ENCODE measurements at places on chromosomes 4 and X.

GRCh38 chrX:13121020-13121555, 76.7 kb upstream of the FAM9C start:
- DNase-seq = no peak

- DNase-seq = no peak
These were observed 18.7 kb upstream of the KCNE5 start for GRCh38 chrX:109643687-109644086.

- no peak for DNase-seq
These were observed 94.6 kb downstream of the COX18 start for GRCh38 chr4:72974694-72975487.

DNA sequence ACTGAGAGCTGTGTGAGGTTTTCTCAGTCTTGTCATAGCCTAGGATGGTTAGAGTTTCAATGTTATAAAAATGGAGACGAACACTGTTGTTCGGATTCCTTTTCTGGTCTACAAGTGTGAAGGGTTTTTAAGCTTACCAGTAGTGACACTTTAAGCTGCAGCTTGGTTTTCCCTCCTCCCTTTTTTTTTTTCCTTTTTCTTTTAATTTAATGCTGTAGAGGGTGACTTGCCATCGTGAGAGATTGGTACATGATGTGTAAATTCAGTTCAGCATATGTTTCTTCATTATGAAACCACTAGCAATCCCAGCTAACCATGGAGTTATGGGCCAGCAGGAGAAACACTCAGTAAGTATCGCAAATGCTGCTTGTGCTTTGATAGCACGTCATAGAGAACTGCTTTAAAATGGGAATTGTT, 165.0 kb downstream of the RAPGEF2 start:
- no peak for DNase-seq

GRCh38 chr4:112648263-112649054, 11.5 kb downstream of the LARP7 start:
- no peak for DNase-seq

GRCh38 chr4:21202959-21203358, 502.7 kb downstream of the PACRGL start:
- DNase-seq = no peak

DNA sequence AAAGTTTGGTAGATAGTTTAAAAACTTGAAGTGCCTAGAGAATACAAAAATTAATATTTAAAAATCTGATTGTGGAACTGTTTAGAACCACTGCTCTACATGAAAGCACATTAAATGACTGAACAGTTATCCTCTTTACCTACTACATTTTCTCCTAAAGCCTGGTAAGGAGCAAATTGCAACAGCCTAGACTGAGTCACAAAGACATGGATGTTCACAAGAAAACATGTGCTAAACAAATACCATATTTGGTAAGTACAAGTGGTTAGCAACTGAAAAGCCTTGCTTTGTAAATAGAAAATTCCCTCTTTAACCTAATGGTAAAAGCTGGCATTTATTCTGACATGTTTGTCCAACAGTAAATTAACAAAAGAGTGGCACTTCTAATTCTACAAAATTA, 203.1 kb downstream of the FBXO8 start:
- no peak for DNase-seq

DNA sequence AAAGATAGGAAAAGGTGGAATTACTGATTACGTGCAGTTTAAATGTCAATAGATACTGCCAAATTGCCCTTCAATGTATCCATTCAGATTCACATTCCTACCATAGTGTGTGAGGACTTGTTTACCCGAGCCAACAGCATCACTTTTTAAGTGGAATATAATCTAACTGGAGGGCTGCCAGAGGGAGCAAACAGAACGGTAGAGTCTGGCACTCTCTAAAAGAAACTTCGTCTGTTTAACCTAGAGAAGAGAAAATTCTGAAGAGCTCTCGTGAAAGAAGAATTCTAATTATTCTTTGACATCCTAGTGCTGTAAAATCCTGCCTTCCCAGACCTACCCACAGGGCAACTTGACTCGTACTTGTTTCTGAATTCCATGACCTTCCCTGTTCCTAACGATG, 23.2 kb downstream of the SMIM43 start:
- no peak for DNase-seq

GRCh38 chrX:53312946-53313727, 31.8 kb upstream of the IQSEC2 start:
- peak; percentile 35 for DNase-seq

GRCh38 chr4:174553031-174553430, 30.7 kb upstream of the HPGD start:
- DNase-seq = no peak

DNA sequence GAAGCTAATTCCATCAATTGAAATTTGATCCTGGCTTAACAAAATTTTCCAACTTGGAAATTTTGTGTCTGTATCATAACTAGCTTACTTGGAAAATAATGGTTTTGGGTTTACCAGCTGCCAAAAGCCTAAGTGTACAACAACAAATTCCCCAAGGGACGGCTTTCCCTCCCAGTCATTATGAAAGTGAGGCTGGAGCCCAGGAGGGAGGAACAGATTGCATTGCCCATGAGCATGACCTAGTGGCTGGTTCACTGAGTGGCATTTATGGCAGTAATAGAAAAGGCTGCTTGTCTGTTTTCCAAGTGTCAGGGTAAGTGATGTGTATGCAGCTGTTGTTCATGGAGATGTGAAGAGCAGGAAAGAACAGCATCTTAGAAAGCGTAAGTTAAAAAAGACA, 70.8 kb upstream of the HHIP start:
- no peak for DNase-seq

DNA sequence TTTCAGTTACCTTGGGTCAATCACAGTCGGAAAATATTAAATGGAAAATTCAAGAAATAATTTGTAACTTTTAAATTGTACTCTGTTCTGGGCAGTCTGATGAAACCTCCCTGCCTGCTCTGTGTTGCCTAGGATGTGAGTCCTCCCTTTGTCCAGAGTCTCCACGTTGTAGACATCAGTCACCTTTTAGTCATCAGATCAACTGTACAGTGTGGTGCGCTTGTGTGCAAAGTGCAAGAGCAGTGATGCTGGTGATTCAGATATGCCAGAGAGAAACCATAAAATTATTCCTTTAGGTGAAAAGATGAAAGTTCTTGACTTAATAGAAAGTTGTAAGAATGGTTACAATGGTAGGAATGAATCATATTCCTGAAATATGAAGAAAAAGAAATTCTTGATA, 1.4 kb downstream of the SPATA4 start:
- no peak for DNase-seq

DNA sequence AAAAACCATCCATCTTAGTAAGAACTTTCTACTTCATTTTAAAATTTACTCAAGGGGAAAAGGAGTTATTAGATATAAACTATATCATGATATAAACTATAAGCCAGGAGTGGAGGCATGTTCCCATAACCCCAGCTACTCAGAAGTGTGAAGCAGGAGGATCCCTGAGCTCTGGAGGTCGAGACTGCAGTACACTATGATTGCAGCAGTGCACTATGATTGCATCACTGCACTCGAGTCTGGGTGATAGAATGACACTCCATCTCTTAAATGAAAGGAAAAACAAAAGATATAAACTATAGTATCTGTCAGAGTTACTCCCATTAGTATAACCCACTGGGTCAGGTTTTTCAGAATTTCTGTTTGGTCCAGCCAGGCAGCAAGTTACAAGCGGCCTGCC, 47.6 kb downstream of the RPS3A start:
- DNase-seq = no peak

DNA sequence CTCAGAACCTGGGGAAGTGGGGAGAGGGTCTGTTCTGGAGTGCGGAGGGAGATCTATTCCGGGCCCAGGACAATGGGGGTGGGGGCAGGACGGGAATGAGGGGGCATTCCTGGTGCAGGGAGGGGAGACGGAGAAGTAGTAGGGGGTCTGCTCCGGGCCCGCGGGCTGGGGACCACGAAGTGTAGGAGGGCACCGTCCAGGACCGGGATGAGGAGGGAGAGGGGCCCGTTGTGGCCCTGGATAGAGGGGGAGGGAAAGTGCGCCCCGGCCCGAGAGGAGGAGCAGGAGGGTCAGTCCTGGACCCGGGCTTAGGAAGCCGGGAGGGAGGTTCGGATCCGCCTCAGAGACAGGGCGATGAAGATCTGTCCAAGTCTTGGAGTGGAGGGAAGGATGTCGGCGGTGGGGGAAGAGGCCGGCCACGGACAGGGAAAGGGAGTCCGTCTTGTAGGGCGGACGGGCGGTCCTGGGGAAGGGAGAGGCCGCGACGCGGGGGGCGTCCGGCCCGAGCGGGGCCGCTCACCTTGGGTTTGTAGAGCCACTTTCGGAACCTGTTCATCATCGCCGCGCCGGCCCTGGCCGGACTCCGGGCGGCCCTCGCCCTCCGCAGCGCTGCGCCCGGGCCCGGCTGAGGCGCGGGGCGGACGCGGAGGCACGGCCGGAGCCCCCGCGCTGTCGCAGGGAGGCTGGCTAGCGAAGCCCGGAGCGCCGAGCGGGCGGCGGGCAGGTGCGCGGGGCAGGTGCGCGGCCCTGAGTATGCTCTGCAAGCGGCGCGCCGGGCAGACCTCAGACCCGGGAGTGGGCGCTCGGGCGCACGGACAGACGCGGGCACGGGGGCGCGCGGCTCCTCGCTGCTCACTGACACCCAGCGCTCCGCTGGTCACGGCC, at the start of gene ZFYVE28:
Gene ZFYVE28, minus strand, starts transcription at position 881 of the 885 bp plus-strand sequence. Its CDS starts 322 bp downstream, at position 559.
- DNase-seq = peak; percentile 36

DNA sequence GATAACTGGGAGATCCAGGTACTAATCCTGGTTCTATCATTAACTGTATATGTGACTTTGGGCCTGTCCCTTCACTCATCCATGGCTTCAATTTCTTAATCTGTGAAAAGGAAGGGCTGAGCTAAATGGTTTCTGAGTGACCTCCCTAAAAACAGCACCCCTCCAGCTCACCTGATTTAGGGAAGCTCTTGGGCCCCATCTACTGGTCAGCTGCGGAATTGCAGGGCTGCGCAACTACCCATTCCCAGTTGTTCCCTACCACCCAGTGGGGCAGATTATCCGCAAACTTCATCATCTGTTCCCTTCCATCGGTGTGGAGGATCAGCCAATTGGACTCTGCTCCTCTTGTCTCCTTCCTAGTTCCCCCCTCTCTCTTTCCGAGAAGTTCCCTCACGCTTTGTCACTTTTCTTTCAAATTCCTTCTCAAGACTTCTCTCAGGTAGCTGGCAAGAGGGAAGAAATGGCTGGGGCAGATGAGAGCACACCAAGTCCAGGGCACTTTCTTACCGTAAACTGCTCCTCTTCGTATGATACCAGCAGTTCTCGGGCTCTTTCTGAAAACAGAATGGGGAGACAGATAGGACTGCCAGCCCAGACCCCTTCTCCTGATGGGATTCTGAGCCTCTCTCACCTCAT, 5.8 kb downstream of the LAS1L start:
- DNase-seq = peak; percentile 66

GRCh38 chrX:150119323-150119722, 181.0 kb upstream of the EOLA2 start:
- DNase-seq = no peak

DNA sequence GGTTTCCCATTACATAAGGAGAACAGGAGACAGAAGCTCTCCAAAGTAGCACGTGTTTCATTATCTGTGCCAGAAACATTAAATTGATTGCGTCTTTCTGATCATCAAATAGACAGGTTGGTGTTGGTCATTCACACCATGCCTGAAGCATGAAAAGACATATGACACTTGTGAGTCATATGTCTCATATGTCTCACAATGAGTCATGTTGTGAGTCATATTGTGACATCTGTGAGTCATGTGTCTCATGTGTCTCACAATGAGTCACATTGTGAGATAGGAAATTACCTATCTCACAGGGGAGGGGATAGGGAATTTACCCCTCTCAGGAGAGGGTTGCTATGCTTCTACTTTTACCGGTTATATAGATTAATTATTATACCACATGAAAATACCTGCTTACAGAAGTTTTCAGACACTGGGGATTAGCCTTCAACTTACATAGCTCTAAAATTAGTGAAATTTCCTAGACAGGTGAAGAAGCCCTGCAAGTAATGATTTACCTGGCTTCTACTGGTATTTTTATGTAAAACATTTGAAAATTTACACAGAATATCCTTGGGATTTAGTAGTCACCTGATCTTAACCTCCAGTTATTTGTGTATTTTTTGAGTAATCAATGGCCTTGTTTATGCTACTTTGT, 80.8 kb downstream of the NPFFR2 start:
- no peak for DNase-seq

DNA sequence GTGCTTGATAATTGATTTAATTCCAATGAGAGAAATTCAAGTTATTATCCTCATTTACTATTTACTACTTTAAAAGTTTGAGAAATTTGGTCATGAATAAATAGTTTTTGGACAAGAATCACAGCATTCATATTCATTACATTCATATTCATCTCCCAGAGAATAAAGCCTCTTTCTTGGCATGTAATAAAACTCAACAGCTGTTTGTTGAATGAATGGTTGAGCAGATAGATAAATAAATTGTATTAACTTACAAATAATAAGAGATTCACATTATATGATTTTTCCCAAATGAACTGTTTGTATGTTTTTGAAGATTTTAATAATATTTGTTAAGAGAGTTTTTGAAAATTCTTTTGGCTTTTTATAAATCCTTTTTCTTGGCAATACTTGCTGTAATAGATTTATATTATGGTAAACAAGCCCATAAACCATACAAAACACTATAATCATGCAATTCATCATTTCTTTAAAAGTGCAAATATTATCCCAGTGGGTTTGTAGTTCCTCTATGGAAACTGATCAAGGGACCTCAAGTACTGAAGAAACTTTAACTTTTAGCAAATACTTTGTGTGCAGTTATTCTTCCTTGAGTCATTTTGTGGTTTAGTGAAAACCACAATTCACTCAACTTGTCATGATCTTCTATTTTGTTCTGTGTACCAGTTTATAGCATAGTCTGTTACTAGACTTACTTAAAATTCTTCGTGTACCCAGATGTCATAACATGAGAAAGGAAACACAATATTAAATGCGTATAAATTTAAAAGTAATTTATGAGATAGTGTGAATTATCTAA, 371.8 kb downstream of the ADGRL3 start:
- DNase-seq = no peak

Measured in stimulated activated effector memory CD8-positive, alpha-beta T cell treated with anti-CD3 and anti-CD28 coated beads, Interleukin-12 subunit alpha, Interleukin-12 subunit beta, amount 100 ng/mL, for 72 hours (primary cell).